ENCODE measurements at places on chromosomes 12 and 14.

DNA sequence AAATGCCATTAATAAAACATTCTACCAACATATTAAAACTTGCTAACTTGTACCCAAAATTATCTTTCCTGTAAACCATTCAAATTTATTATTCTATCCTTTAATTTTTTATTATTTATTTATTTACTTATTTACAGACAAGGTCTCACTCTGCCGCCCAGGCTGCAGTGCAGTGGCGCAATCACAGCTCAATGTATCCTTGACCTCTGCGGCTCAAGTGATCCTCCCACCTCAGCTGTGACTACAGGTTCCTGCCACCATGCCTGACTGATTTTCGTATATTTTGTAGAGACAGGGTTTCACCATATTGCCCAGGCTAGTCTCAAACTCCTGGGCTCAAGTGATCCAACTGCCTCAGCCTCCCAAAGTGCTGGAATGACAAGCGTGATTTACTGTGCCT, 20.4 kb upstream of the LIN7A start:
- no peak for DNase-seq

DNA sequence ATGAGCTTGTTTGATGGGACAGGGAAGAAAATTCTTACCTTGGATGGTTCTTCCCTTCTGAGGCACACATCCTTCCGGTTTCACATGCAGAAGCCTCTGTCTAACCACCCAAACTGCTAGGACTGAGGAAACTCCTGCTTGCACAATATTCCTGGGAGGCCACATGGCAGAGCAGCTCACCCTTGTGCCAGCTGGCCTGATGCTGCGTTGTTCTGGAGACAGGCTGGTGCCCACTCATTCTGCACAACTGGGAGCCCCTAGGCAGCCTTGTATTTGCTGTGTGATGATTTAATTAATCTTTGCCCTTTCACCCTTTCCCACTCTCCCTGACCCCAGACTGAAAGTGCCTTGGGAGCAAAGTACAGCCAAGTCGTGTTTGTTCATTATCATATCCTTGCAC, 130.8 kb downstream of the RTN1 start:
- no peak for DNase-seq

- no peak for DNase-seq
These were observed 135.5 kb downstream of the CRADD start for GRCh38 chr12:93812626-93813025.

DNA sequence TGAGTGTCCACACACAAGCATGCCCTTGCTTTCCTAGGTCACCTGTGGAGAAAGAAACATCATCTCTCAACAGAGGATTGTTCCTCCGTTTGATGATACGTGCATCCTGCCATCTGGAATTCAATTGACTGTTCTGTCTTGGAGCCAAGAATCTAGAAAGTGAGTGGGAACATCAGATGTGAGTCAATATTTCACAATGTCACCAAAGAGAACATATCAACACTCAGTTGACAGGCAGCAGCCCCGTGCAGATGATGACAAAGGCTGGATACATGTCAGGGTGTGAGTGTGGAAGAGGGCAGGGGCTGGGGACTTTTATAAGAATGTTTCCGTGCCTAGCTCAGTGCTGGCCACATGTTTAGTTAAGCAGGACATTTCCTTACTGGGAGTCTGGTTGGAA, 76.1 kb downstream of the TBC1D30 start:
- no peak for DNase-seq

GRCh38 chr12:66500841-66501240, 178.0 kb downstream of the GRIP1 start:
- no peak for DNase-seq

DNA sequence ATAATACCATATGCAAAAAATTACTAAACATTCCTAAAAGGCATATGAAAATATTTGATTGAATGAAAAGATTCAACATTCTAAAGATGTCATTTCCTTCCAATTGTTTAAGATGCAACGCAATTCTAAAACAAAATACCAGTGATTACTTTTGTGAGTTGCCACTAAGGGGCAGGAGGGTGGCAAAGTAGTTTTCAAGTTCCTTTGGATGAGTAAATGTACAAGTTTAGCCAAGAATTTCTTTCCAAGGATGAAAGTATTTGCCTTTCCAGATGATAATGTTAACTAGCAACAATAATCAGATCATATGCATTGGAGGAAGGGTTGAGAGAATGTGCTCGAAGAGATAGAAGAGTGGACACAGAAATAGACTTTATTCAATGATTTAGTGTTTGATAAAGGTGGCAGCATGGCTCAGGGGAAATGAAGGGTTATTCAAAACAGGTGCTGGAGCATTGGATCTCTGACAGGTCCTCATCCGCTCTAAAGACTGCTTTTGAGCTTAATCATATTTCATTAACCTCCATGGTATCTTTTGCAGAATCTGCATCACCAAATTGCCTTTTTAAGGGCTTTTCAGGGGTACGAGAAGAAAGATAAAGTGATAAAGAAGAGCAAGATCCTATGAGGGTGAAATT, 678.5 kb upstream of the TBX3 start:
- no peak for DNase-seq

DNA sequence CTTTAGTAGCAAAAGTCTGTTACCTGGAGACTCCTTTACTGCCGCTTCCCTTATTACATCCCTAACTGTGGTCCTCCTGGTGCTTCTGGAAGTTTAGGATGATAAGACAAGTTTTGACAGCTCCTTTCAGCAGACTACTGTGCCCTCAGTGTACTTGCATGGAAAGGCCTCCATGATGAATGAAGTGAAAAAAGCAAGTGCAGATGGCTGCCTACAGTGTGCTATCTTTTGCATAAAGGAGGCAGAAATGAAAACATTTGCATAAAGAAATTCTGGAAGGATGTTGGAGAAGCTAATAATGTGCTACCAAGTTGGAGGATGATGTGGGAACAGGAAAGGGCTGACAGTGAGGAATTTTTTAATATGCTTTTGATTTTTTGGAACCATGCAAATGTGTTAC, 4.5 kb downstream of the TCTN2 start:
- no peak for DNase-seq

DNA sequence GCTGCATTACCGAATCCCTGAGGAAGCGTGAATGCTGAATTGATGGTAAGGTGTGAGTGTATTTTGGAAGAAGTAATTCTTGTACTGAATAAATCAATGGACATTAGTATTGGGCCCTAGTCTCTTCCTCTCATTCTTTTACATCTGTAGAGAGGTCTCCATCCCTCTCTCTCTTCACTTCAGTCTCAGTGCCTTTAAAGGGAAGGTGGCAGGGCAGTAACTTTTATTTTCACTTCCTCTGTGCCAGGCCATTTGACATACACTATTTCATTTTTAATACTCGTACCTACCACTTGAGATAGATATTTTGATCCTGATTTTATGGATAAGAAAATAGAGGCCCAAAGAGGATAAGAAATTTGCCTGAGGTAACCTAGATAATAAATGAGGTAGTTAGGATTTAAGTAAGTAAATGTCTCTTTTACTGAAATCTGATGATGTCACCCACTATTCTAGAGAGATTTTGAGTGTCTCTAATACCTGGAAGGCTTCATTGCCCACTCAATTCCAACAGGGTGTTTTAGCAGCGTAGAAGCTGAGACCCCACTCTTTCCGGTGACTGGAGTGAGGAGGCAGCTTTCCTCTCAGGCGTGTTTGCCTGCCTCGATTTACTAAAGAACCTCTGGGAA, 177.9 kb upstream of the PRICKLE1 start:
- no peak for DNase-seq

DNA sequence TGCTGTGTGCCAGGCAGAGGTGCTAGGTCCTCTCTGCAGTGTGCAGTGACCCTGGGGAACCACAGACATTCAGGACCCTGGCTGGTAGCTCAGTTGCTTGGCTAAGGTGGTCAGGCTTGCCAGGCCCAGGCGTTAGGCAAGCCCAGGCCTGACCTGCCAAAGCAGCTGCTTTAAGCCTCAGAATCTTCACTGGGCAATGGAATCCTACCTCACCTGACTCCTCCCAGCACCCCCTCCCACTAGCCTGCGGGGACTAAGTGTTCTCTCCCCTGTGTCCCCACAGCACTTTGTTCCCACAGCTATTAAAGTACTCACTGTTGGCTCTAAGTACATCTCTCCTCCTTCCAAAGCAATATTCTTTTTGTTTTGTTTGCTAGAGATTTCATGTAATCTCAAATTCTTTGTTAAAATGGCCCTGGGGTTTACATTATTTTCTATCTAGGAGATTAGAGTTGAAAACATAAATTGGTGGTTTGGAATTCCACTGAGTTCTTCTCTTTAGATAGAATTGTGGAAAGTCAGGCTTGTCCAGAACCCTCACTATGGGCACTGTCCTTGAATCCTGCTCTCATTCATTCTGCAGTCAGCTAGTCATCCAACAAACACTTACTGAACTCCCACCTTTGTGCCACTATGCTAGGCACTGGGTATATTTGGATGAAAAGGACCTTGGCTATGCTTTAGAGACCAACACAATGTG, 44.4 kb downstream of the DGLUCY start:
- no peak for DNase-seq

GRCh38 chr12:19687371-19687770, 248.1 kb downstream of the AEBP2 start:
- DNase-seq, result no peak

DNA sequence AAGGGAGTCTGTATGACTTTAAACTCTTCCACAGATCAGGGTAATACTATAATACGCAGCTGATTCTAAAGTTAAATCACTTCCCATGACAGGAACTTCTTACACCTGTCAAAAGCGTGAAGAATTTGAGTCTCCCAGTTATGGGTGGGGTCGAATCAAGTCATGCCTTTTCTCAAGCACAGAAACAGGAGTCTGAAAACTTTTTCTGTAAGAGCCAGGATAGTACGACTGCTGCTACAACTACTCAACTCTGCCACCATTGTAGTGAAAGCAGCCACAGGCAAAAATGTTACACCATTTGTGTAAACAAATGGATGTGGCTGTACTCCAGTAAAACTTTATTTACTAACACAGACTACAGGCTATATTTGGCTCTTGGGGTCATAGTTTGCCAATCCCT, 90.3 kb downstream of the DUSP6 start:
- DNase-seq, result no peak

GRCh38 chr14:99672506-99673304, 11.4 kb upstream of the CYP46A1 start:
- no peak for DNase-seq

GRCh38 chr12:76199808-76200207, 115.3 kb upstream of the NAP1L1 start:
- DNase-seq, result no peak

- DNase-seq, result no peak
These were observed 47.1 kb downstream of the ABCD2 start for GRCh38 chr12:39572551-39572950.

GRCh38 chr12:124688356-124688992, 121.1 kb upstream of the NCOR2 start:
- no peak for DNase-seq

- DNase-seq, result no peak
These were observed 66.6 kb downstream of the ERGIC2 start for GRCh38 chr12:29314416-29314815.

- DNase-seq, result no peak
These were observed 45.5 kb upstream of the PTPRR start for GRCh38 chr12:70966046-70966445.

- no peak for DNase-seq
These were observed 137.0 kb downstream of the PIWIL1 start for GRCh38 chr12:130474599-130475269.

DNA sequence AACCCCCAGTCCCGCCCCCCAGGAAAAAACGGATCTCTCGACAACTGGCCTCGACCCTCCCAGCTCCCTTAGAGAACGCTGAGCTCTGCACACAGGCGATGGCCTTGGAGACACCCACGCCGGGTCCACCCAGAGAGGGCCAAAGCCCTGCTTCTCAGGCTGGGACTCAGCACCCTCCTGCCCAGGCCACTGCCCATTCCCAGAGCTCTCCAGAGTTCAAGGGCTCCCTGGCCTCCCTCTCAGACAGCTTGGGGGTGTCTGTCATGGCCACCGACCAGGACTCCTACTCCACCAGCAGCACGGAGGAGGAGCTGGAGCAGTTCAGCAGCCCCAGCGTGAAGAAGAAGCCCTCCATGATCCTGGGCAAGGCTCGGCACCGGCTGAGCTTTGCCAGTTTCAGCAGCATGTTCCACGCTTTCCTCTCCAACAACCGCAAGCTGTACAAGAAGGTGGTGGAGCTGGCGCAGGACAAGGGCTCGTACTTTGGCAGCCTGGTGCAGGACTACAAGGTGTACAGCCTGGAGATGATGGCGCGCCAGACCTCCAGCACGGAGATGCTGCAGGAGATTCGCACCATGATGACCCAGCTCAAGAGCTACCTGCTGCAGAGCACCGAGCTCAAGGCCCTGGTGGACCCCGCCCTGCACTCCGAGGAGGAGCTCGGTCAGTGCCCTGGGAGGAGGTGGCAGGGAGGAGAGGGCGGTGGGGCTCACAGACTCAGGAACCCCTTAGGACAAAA, 95.8 kb downstream of the LGMN start:
- no peak for DNase-seq

DNA sequence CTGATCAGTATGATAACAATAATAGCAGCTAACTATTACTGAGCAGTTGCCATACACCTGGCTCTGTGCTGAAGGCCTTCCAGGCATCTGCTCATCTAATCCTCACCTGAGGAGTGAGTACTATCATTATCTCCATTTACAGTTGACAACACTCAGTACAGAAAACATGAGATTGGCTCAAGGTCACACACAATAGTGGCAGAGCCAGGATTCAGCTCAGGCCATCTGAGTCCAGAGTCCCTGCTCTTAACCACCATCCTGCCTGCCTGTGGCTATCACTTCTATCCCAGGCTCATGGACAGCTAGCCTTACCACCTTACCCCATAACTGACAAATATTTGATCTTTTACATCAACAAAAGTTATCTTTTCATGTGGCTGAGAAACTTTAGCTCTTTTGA, 155.5 kb downstream of the PPM1H start:
- no peak for DNase-seq

DNA sequence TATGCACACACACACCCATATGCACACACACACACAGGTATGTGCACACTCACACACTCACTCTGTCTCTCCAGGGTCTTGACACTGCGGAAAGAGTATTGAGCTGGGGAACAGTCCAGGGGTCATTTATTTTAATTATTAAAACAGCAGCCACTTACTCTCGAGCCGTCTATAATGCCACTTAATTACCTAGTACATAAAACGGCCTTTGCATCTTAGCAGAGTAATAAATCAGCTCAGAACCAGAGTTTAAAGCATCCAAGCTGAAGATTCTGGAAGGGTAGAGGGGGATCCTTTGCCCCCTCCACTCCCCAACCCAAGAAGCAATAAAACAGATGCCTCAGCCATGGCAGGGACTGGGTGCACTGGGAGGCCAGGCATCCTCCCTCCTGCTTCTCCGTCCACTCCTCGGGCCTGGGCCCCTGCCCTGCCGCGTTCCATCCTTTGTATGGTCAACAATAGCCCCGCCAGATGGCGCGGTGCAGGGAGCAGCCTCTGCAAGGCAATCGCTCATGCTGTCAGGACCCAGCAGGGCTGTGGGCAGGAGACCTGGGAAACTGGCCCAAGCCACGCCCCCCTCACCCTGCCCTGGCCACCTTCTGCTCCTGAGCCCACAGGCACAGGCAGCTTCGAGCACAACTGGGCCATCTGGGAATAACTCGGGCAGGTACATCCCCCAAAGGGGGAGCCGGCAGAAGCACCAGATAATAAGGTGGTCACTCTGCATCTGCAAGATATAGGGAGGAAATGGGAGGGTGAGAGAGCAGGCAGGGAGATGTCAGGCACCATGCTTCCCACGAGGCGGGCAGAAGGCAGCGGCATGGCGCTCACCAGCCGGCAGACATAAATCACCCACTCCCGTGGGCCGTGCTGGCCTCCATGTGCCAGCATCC, 40.9 kb downstream of the CCDC85C start:
- peak; percentile 82 for DNase-seq

- DNase-seq, result no peak
These were observed 69.2 kb upstream of the BCAT1 start for GRCh38 chr12:25018146-25018545.

GRCh38 chr12:38053113-38053512, 263.5 kb upstream of the ALG10B start:
- DNase-seq, result no peak

- no peak for DNase-seq
These were observed 815.7 kb downstream of the NRXN3 start for GRCh38 chr14:78985668-78986381.
